NCI-H524 treated with DMSO at 0.1 percent for 48 hours (cell line): ENCODE measurements at places on chromosomes 16 and 17.

- no peak for DNase-seq
These were observed 31.7 kb upstream of the ZC3H18 start for GRCh38 chr16:88538366-88539060.

DNA sequence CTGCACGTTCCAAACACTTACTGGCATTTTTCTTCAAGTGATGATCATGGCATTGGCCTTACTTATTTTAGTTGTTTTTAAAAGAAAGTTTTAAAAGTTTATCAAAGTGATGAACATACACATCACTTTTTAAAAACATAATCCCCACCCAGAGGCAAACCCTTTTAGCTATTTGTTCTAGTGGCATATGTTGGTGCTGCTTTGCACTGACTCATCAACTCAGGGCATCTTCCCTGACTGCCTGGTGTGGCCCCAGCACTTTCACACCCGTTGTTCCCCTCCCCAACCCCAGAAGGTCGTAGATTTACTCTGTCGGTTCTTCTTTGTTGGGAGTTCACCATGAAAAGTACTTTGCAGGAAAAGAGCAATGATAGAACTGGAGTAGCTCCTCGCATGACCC is 161.3 kb downstream of the RPTOR start:
- DNase-seq: no peak

- no peak for DNase-seq
These were observed at the start of gene MARVELD3 for GRCh38 chr16:71626018-71626857. TSS of gene MARVELD3 (plus strand) at chr16:71626184. CDS start at chr16:71626230, 46 bp downstream.

DNA sequence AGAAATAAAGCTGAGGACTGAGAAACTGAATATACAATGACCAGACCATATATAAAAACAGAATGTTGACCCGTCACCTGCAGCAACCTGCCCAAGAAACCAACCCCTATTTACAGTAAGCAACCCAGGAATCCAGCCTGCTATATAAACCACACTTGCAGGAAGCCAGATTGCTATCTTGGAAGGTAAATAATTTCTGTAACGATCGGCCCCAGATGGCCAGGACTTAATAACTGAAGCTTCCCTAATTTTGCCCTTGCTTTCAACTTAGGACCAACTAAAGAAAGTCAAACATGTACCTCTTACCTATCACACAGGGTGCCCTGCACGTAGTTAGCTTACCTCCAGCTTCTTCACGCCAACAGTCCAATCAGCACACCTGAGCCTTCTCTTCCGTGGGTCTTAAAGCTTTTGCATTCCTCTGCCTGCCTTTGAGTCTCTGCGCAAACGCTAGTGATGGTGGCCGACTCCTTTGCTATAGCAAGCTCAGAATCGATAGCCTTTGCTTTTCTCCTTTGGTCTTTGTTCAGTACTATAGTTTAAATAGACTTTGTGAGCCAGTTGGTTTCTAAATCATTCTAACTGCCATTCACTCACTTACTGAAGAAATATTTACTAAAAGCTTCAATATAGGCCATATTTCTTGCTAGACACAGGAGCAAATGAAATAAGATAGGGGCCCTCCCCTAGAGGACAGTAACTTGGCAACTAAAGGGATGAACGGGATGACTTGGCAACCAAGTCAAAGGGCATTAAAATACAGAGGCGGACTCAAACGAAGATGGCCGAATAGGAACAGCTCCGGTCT is 31.3 kb downstream of the MPHOSPH6 start:
- DNase-seq: no peak

DNA sequence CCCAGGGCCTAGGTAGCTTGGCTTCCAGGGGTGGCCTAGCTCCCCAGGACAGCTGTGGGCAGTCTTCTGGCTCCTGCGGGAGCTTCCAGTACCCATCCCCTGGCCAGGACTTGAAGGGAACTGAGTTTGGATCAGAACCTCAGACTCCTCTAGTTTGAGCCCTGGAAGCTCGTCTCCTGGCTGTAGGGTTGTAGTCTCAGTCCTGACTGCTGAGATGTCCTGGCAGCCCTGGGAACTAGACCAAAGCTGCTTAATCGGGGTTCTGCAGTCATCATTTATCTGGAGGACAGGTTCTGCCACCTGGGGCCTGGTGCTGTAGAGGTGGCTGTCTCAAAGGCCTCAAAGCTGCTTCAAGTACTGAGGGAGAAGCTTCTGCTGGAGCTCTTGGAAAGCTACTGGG is 163.7 kb downstream of the WSCD1 start:
- no peak for DNase-seq

DNA sequence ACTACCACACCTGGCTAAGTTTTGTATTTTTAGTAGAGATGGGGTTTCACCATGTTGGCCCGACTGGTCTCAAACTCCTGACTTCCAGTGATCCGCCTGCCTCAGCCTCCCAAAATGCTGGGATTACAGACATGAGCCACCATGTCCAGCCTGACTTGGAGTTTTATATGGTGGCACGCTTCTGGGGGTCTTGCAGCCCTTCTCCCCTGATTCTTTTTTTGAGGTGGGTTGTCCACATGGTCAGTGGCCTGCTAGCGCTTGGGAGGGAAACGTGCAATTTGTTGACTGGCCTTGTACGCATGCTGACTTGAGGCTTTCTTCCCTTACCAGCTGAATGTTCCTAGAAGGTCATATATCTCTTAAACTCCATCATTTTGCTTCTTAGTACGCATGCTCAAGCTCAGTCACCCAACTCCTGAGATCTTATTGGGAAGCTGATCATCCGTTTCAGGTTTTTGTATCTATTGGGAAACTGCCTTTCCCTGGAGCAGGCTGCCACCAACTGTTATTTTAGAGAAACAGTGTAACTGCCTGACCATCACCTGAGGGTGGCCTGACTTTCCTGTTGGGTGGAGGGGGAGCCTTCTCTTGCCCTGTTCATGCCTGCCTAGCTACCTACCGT is 13.7 kb upstream of the LDHD start:
- DNase-seq: no peak

DNA sequence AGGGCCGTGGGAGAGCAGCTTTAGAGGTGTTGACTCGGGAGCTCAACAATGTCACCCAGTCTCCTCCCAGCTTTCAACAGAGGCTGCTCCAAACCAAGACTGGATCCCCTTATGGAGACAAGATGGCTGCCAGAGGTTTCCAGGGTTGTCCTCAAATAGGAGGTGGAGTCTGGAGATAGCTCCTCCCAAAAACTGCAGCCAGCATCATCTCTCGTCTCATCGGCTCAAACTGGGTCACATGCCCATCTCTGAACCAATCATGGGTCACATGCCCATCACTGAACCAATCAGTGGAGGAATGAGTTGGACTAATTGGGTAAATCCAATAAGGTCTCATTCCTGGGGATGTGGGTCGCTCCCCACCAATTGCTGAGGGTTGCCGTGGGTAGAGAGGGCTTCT is 41.1 kb upstream of the C16orf82 start:
- DNase-seq: no peak

DNA sequence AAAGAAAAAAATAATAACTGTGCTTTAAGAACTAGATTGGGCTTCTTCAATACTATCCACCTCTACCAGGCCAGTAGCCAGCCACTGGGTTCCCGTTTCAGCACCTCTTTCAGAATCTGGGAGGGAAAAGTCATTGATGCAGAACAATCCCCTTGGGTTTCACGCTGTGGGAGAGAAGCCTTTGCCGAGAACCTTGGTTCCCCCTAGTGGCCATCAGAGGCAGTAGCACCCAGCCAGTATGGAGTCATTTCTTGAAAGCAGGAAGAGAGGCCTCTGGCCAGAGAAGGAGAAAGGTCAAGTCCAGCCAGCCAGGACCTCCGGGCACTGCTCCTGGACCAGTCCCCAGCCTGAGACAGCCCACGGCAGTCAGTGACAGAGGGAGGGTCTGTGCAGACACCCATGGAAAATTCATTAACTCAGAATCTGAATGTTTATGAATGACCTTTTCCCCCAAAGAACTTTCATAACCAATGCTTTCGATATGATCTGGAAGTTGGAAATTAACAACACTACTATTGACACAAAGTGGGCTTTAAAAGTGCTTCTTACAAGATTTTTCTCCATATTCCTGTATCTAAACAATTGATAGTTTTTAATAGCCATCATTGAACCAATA is 51.2 kb upstream of the CDH5 start:
- DNase-seq: peak; percentile 30
